Activated CD4-positive, alpha-beta T cell treated with anti-CD3 and anti-CD28 coated beads, Interleukin-2, amount 10 ng/mL, durations not matched to agents 24 days and 14 days (primary cell): ENCODE measurements at places on chromosomes 5 and 9. TPM values are rescaled to one million over a fixed set of nuclear protein-coding genes. Genes with fewer than 3 reads are reported as not detected.
A peak's percentile ranks its signal among the peaks of the same experiment; 100 is the strongest.

- no peak for DNase-seq
These were observed 94.1 kb upstream of the TAF11L2 start for GRCh38 chr5:17403695-17404490.

- no peak for DNase-seq
These were observed 2.4 kb upstream of the MACIR start for GRCh38 chr5:103256178-103256577.

- DNase-seq = no peak
These were observed 14.0 kb downstream of the SPRY4 start for GRCh38 chr5:142310803-142311202.

- peak; percentile 78 for DNase-seq
These were observed 1.2 kb downstream of the TENT4A start for GRCh38 chr5:6714226-6715041.

DNA sequence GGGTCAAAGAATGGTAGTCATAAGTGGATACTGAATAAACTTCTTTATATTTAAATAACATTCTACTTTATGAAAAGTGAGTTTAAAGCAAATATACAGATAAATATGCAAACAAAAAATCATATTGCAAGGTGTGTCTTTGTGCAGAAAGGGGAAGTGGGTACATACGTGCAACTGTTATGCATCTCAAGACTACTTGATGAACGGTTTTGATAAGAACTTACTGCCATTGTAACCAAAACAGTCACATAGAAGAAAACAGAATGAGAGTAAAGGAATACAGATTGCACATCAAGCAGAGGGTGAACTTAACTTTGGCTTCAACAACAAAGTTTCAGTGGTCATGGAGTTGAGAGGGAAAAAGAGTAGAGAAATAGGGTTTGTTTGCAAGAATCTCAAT is 9.9 kb downstream of the CAMK4 start:
- no peak for DNase-seq

Gene MVB12B
- total RNA-seq = 0.49 and 1.3 TPM in 2 replicates

Gene RGS7BP
- total RNA-seq = not detected in 2 replicates

Gene CANX
- 514 and 546 TPM in 2 replicates for total RNA-seq
